ENCODE measurements at places on chromosomes 5 and 9.

- no peak for DNase-seq
Observed at GRCh38 chr9:130354806-130355205, 89.2 kb downstream of the HMCN2 start.

- DNase-seq = peak; percentile 55
Observed at GRCh38 chr5:168286386-168286785, 5.1 kb upstream of the WWC1 start.

DNA sequence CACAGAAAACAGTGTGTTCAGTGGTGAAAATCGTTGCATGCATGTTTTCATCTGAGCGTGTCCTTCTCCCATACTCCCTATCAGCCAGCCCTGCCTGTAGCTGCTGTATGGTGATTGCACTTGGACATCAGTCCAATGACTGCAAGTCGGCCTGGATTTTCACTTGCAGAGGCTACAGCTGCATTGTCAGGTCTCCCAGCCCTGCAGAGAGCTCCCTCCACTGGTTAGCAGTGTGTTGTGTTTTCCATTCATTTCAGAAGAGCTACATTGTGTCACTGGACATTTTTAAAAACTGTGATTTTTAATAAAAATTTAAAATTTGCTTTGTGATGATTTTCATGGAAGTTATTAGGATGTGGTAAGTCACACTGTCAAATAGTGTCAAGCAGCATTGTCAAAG is 96.6 kb downstream of the SYK start:
- no peak for DNase-seq

DNA sequence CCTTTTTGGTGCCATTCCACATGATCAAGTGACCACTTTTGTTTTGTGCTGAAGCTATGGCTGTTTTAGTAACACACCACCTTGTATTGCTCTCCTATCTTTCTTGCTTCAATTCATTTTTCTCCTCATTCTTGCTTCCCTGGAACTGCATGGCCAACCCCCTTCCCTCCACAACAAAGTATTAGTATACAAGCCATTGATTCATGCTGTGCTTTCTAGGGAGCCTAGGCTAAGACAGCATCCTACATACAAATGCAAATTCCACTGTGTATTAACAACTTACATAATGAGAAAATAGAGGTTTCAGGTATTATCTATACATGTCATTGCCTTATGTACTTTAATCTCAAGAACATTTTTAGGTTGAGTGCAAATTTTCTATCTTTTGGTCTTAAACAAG is 141.1 kb downstream of the EFNA5 start:
- no peak for DNase-seq

DNA sequence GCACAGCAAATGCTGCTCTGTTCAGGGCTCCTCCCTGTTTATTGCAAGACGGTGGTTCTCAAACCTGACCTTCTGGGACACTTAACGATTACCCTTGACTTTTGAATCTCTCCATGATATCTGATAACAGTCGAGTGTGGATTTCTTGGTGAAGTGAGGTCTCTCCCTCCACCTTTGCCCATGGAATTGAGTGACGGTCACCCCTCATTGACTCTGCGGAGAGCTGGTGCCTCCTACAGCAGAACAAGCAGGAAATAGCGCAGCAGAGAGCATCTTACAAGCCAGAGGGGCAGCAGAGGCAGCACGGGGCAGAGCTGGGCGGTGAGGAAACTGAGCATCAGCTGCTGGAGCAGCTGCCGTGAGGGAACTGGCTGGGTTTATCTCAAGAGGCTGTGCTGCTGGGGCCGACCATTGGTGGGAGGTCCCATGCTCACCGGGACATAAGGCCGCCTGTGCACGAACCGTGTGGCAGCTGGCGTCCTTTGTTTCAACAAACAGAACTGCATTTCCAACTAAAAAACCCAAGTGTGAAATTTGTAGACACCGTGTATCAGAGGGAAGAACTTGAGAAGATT is 189.8 kb downstream of the MTRR start:
- DNase-seq = no peak

GRCh38 chr5:59525957-59526356 is 367.6 kb downstream of the PDE4D start:
- DNase-seq = no peak

DNA sequence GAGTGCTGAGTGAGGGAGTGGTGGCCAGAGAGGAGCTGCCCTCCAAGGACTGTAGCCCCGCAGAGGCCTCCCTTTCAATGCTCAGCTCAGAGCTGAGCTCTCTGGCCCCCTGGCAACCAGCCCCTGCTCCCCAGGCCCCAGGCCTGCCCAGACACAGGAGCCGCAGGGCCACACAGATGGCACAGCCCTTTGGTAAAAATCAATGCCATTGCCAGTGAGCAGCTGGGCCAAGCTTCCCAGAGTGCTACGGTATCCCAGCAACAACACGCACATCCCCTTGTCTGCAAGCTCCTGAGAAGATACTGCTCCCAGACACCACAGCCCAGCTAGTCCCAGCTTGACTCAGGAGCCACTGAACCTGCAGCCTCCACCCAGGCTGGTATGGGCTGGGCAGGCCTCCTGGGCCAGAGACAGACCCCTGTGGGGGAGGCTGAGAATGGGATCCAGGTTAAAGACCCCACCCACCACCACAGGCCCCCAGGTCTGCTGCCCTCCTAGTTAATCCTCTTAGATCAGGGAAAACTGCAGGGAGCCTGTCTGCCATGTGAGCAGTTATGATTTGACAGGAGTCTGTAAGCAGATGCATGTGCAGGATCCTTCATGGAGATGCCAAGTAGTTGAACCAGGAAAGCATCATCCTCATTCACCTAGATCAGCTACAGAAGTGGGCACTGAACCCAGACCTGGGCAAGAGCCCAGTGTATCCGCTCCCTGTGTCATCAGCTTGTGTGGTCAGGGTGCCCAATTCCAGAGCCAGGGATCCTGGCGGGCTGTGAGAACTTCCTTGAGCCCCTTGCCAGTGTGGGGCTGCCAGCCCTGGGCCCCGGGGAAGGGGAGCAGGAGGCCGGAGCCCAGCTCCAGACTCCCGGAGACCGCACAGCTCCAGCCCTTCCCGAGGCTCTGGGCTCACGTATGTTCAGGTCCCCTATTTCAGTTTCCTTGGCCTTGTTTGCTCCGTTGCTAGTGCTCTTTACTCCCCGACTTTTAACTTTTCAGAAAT is 26.7 kb upstream of the ADAMTS2 start:
- no peak for DNase-seq

DNA sequence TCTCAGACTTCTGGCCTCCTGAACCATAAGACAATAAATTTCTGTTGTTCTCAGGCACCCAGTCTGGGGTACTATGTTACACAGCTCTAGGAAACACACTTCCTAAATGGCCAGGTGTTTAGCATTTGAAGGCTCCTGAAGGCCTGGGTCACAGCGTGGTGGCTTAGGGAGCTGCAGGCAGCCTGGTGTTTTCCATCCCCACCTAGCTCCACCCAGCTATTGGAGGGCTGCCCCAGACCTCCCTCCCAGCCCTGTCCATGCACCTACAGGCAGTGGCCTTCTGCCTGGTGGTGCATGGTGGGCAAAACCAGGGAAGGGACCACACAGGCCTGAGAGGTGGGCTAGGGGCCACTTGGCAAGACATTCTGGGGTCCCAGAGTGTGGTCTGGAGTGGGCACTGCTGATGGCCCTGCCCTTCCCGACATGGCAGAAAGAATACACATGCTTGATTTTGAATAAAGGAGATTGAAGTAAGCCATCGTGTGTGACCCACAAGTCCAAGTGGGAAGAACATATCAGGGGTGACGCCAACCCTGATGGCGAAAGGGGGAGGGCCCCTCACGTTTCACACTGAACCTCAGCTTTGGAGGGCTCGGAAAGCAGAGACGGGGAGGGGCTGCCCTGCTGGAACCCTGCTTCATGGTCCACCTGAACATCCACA is 1.3 kb upstream of the SUSD3 start:
- DNase-seq = no peak

GRCh38 chr9:5609226-5609596 is 19.7 kb upstream of the RIC1 start:
- no peak for DNase-seq

- peak; percentile 17 for DNase-seq
Observed at GRCh38 chr5:93359296-93359959, 221.6 kb downstream of the NR2F1-AS1 start.

- DNase-seq = no peak
Observed at GRCh38 chr5:109823597-109823996, 133.9 kb downstream of the MAN2A1 start.

- peak; percentile 26 for DNase-seq
Observed at GRCh38 chr9:72579190-72579589, 57.8 kb downstream of the TMC1 start.

DNA sequence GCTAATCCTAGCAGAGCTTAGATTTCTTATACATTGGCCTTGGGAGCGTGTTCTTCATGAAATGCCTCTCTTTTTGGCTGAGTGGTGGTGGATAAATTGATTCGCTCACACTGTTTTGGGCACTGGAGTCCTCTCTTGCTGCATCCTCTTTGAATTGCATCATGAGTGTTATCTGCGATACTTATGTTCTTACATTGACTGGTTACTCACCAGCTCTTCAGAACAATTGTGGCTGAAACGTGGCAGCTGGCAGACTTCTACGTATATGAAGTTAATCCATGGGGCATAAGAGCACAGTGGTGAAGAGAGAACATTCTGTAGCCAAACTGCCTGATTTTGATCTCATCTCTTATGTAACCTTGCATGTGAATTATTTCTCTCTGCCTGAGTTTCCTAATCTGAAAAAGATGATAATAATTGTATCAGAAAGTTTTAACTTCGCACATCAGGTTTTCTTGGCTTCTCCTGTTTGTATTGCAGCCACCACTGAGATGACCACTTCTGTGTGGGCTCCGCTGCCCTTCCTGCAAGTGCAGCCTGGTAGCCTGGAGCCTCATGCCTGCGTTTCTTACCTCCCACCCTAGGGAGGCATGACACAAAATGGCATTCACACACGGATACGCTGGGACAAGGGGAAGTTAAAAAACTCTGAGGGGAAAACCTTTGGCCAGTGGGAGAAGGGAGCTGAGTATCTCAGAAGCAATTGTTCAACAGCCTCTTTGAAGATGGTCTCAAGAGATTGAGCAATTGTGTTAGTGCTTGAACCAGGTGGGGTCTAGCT is 295.2 kb downstream of the ARHGAP26 start:
- no peak for DNase-seq

- no peak for DNase-seq
Observed at GRCh38 chr5:33806738-33807442, 84.9 kb downstream of the ADAMTS12 start.

DNA sequence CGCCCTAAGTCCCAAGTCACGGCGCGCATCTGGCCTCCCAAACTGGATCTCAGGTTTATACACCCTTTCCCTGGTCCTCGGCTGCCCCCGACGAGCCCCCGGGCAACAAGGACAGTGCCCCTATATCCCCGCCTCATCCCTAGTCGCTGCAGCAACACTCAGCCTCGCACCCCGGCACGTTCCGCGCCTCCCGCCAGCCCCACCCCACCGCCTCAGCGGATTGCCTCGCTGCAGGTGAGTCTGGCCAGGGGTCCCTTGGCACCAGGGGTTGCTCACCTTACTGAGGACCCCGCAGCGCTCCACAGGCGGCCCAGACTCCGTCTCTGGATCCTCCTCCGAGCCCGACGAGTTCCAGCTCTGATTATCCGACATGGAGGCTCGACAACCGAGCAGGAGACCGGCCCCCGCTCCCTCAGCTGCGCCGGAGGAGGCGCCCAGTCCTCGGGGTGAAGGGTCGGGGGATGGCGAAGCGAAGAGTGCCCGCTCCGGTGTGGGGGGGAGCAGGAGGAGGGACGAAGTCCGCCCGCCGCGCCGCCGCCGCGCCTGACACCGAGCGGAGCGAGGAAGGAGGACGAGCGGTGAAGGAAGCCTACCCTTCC is 494 bp downstream of the CERT1 start:
- peak; percentile 40 for DNase-seq

- no peak for DNase-seq
Observed at GRCh38 chr5:17216974-17217492, 398 bp upstream of the BASP1 start.

DNA sequence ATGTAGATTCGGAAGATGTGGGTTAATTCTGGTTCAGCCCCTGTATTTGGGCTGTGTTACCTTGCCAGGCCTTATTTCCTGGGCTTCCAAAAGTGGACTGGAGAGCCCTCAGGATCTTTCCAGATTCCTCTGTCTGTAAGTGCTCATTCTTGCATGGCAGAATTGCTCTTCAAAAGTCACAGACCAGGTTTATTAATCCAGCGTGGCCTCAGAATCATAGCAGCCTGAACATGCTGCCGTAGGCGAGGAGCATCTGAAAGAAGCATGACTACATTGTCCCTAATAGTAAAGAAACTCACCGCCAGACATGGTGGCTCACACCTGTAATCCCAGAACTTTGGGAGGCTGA is 307.8 kb downstream of the GADD45G start:
- no peak for DNase-seq

- DNase-seq = no peak
Observed at GRCh38 chr9:96482476-96482875, 32.5 kb downstream of the HABP4 start.

DNA sequence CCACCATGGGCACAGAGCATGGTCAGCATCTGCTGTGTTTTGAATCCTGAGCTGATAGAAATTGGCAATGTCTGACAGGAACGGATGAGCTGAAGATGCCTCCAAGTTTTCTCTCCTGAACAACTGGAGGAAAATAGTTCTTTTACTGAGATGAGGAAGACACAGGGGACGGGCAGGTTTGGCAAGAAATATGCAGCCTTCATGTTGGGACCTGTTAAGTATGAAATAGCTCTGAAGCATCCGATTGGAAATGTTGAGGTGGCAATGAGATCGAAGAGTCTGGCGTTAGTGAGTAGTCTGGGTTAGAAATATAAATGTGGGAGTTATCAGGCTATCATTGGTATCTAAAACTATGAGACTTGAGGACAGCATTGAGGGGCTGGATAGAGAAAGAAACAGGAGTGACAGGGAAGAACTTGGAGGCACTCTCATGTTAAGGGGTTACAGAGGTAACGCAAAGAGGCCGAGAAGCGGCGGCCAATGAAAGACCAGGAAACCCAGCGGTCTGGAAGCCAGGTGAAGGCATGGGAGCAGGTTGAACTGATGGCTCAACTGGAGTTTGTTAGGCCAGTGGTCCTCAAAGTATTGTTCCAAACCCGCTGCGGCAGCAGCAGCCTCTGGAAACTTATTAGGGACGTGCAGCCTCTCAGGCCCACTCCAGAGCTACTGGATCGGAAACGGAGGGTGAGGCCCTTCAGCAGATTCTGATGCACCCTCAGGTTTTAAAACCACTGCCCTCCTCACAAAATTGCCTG is 1.0 kb upstream of the MAMDC2 start:
- no peak for DNase-seq

DNA sequence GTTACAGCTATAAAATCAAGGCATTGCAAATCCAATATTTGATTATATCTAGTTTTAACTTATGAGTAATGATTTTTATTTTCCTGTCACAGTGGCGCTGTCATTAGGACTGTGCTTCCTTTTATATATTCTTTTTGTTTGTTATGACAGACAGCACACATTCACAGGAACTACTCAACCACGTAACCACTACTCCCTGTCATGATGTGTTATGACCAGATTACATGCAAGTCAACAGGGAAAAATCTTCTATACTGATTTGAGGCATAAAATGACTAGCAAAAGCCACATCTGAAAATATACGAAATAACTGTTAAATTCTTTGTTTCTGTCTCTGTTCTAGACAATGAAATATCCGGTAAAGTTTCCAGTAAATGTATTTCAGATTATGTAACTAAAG is 25.4 kb downstream of the SREK1 start:
- DNase-seq = no peak
